CD4-positive, alpha-beta T cell treated with Interleukin-15 for 4 hours (primary cell): ENCODE measurements at places on chromosomes 12 and 14.

GRCh38 chr14:58283730-58284129, 14.6 kb upstream of the ARID4A start:
- no peak for DNase-seq

- no peak for DNase-seq
These were observed 53.5 kb downstream of the NOC4L start for GRCh38 chr12:132197581-132198354.

GRCh38 chr12:124687174-124687902, 119.9 kb upstream of the NCOR2 start:
- no peak for DNase-seq

GRCh38 chr12:128790221-128790620, 33.5 kb downstream of the SLC15A4 start:
- DNase-seq, result no peak

GRCh38 chr14:101005447-101005846, 101.9 kb upstream of the RTL1 start:
- DNase-seq, result no peak
